ENCODE measurements at places on chromosomes 11 and 22.

GRCh38 chr11:94800414-94800813 lies 32.3 kb downstream of the AMOTL1 start:
- DNase-seq: no peak

DNA sequence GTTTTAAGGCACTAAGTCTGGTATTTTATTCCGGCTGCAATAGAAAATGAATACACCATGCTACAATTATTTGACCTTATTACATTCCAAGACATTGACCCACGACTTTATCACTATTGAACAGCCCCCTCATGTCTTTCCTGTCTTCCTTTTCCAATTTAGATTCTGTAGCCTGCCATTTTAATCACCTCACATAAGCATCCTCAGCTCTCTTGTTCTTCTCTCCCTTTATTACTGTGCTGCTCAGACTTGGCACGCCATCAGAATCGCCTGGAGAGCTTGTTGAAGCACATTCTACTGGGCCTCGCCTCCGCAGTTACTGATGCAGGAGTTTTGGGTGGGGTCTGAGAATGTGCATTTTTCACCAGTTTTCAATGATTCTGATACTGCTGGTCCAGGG lies 38.7 kb upstream of the SWAP70 start:
- DNase-seq: no peak

GRCh38 chr11:122954455-122954854 lies 27.2 kb downstream of the BSX start:
- no peak for DNase-seq

GRCh38 chr22:46267431-46268279 lies at the start of gene TTC38:
Gene TTC38, plus strand, starts transcription at chr22:46268008. Its CDS starts 32 bp downstream, at chr22:46268040.
- peak; percentile 58 for DNase-seq

- DNase-seq: peak; percentile 34
Observed at GRCh38 chr11:117823294-117823945, 1.1 kb downstream of the FXYD2 start.

All from NCI-H82 (cell line).